Thoracic aorta endothelial cell (primary cell): ENCODE measurements at places on chromosomes 3 and 15. TPM values are rescaled to one million over a fixed set of nuclear protein-coding genes. Genes with fewer than 3 reads are reported as not detected.

The DUOX2 gene
- total RNA-seq: not detected in 2 replicates

The ACKR2 gene
- total RNA-seq: 0.07 TPM in 1 of 2 replicates, not detected in the other

The CHRNB4 gene
- total RNA-seq: not detected in 2 replicates

The CCR1 gene
- total RNA-seq: not detected in 2 replicates

The TMEM108 gene
- 0.27 and 0.29 TPM in 2 replicates for total RNA-seq

The RETNLB gene
- not detected in 2 replicates for total RNA-seq

The TGM4 gene
- total RNA-seq: 0.07 and 0.13 TPM in 2 replicates

The TMEM45A gene
- 4.6 and 6.4 TPM in 2 replicates for total RNA-seq

The FOXB1 gene
- total RNA-seq: not detected in 2 replicates

The MCF2L2 gene
- 0.53 and 0.86 TPM in 2 replicates for total RNA-seq

The ZNF619 gene
- 6.1 and 8.8 TPM in 2 replicates for total RNA-seq

The CCNB2 gene
- total RNA-seq: 50.8 and 94.9 TPM in 2 replicates

The AMIGO3 gene
- total RNA-seq: 0.14 TPM in 1 of 2 replicates, not detected in the other

The TPRG1 gene
- 0.13 TPM in 1 of 2 replicates, not detected in the other for total RNA-seq

The LIPC gene
- total RNA-seq: 0.07 TPM in 1 of 2 replicates, not detected in the other

The FHIT gene
- 1.4 and 2.5 TPM in 2 replicates for total RNA-seq

The ITIH1 gene
- total RNA-seq: not detected in 2 replicates
